ENCODE measurements at places on chromosomes 5 and 9.

DNA sequence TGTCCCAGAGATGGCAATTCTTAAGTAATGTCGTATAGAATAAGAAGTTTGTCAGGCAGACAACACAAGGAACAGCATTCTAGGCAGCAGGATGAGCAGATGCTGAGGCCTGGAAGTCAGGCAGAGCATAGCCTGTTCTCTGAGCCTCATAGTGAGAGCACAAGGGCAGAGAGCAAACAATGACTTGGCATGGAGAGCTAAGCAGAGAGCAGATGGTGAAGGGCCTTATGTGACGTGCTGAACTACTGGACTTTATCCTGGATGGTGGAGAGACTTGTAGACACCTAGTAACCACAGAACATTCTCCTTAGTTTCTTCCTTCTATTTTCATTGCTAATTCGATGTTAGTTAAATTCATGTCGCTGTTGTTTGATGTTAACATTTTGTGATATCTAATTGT lies 60.1 kb downstream of the KCTD16 start:
- no peak for DNase-seq

DNA sequence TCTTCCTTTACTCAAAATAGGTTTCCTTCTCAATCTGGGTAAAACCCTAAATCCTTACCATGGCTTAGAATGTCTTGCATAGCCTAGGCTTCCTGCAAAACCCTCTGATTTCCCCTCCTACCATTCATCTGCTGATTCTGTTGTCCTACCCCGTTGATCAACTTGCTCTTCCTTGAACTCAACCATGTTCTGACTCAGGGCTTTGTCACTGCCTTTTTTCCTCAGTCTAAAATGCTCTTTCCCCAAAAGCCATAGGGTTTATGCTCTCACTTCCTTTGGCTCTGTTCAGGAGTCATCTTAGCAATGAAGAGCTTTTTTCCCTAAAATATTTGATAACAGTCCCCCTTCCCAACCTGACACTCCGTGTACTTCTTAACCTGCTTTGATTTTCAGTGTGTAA lies 79.4 kb upstream of the IZUMO3 start:
- DNase-seq = no peak

GRCh38 chr5:107469064-107469463 lies 201.7 kb downstream of the EFNA5 start:
- DNase-seq = no peak

- no peak for DNase-seq
Measured at GRCh38 chr5:125484742-125485641, 738.6 kb upstream of the ZNF608 start.

DNA sequence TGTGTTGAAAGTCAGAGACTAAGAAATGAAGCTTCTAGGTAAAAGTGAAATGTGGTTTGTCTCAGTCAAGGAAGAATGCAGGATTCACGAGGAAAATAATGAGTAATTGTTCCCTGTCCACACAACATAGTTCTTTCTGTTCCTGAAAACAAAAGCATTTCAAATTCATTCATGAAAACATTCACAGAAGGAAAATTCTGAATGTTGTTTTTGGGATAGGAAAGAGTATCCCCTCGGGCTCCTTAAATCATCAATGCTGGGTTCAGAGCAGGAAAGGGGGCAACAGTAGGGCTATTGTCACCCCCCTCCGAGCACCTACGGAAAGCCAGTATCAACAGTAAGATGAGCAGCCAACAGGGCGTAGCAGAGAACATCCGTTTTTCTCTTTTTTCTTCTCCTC lies 769.9 kb upstream of the ADAMTS16 start:
- DNase-seq = no peak

- no peak for DNase-seq
Measured at GRCh38 chr5:50663636-50664035, 2.8 kb upstream of the PARP8 start.

- DNase-seq = no peak
Measured at GRCh38 chr5:12330381-12330780, 426.1 kb upstream of the CTNND2 start.

GRCh38 chr5:72171667-72172066 lies 64.4 kb downstream of the MAP1B start:
- no peak for DNase-seq

DNA sequence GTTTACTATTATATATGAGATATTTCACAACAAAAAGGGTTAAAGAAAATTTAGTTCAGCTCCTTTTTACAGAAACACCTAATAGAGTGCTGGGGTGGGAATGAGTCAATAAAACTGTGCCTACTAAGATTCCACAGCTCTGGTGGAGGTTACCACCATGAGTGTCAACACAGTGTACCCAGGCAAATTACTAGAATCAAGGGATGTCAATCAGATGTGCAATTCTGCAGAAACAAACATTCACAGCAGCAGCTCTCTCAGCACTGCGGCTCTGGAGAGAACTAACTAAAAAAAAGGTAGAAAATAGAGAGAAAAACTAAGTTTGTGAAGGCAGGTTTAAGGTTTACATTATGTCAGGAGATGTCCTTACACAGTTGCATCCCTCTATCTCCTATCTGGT lies 1313.0 kb downstream of the MAT2B start:
- no peak for DNase-seq

Data from esophagus muscularis mucosa (tissue), 4 donors.